ENCODE measurements at places on chromosomes 6 and 20. TPM values are rescaled to one million over a fixed set of nuclear protein-coding genes. Genes with fewer than 3 reads are reported as not detected.

GTF2H4 gene
- 23.2 TPM for total RNA-seq

SLC25A27 gene
- total RNA-seq: 0.98 TPM

KCNK16 gene
- not detected for total RNA-seq

CD83 gene
- 2.2 TPM for total RNA-seq

ZNF217 gene
- 24.1 TPM for total RNA-seq

DOK5 gene
- not detected for total RNA-seq

GABRR2 gene
- total RNA-seq: 0.09 TPM

SHLD1 gene
- 9.9 TPM for total RNA-seq

TCFL5 gene
- 5.6 TPM for total RNA-seq

Data from A549 treated with ZK216348 at 1 μM for 4 hours (cell line).